Stimulated activated CD4-positive, alpha-beta T cell treated with anti-CD3 and anti-CD28 coated beads, Interleukin-1b, Interleukin-23, amount 100 ng/mL, for 4 hours (primary cell): ENCODE measurements at places on chromosomes 5 and 9.

DNA sequence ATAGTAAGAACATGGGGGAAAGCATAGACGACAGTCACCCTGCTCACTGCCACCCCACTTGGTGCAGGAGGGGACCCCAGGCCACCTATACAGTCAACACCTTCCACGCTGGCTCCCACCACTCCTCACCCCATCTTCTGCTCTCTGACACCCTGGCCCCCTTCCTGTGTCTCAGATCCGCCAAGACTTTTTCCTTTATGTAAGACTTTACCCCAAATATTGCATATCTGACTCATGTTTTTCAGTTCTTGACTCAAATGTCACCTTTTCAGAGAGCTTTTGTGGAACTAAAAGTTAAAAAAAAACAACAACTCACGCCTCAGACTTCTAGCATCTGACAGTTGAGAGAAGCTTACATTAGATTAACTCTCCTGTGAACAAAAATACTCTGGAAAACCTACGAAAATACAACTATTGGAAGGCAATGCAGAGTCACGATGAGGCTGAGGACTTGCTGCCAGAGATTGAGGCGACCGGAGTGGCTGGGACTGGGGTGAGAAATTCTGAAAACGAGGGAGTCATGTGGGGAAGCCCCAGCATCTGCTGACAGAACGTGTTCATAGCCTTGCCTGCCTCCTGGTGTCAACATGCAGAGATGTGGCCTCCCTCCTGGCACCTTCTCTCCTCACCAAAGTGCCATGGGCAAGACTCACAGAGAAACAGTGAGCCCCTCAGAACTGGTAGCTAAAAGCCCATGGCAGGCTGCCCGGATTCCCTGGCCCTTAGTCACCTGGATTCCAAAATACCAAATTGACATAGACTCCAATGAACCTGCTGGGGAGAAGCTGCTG, 22.4 kb upstream of the FCN2 start:
- no peak for DNase-seq

DNA sequence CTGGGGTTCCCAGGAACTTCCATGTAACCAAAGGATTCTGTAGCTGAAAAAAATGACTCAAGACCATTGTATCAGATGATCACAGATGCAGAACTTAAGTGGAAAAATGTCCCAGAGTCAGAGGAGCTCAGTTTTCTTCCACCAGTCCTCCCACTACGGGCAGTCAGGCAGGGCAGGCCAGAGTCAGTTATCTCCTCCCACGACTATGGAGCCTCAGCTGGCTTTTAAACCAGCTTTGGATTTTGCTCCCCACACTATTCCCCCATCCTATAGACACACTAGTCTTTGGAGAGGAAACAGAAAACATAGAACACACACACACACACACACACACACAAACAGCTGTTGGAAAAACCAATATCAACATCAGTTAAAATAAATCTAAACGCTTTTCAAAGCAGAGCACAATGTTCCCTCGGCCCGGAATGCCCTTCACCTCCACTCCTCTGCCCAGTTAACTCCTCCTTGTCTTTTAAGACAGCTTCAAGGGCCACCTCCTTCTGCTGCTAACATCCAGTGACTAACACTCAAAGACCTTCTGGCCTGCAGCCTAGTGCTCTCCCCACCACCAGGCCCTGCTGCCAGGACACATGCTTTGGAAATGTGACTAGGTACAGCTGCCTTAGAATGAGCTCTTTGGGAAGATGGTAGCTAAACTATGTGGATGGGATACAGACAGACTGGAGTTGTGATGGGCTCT, 56.8 kb downstream of the NIPAL4 start:
- no peak for DNase-seq

GRCh38 chr9:128702949-128703615, 779 bp downstream of the PKN3 start:
- DNase-seq: peak; percentile 39

DNA sequence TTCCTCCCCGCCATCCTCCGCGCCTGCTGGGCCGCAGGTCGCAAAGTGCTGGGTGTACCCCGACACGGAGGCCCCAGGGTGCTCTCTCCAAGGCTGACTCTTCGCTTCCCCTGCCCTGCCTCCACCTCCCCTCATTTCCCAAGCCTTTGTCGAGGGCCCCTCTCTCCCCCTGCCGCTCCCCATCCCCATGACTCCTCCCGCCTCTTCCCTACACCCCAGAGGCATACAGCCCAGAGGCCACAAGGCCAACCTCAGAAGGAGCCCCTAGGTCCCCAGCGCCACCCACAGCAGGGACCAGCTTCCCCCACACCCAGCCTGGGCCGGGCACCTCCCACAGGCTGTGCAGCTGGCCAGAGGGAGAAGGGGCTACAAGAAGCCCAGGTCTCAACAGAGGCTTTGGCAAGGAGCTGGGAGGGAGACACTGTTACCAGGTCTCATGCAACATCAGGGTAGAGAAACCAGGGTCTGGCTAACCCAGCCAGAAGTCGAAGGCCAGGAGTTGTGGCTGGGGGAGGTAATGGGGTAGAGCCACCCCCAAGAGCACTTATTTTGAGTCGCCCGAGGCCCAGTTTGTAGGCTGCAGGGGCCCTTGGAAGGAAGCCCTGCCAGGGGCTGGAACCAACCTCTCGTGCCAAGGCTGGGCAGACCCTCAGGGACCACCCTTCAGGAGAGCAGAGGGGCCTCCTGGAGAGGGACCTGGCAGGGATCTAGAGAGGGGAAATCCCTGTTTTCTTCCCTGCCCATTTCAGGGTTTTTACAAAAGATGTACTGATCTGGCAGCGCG, 24.5 kb upstream of the SARDH start:
- no peak for DNase-seq

- no peak for DNase-seq
Measured at GRCh38 chr5:78552729-78553342, 95.7 kb downstream of the LHFPL2 start.

- DNase-seq: no peak
Measured at GRCh38 chr5:135456238-135457099, 4.3 kb upstream of the TIFAB start.

- DNase-seq: no peak
Measured at GRCh38 chr9:38641985-38642864, 21.8 kb upstream of the ANKRD18A start.

DNA sequence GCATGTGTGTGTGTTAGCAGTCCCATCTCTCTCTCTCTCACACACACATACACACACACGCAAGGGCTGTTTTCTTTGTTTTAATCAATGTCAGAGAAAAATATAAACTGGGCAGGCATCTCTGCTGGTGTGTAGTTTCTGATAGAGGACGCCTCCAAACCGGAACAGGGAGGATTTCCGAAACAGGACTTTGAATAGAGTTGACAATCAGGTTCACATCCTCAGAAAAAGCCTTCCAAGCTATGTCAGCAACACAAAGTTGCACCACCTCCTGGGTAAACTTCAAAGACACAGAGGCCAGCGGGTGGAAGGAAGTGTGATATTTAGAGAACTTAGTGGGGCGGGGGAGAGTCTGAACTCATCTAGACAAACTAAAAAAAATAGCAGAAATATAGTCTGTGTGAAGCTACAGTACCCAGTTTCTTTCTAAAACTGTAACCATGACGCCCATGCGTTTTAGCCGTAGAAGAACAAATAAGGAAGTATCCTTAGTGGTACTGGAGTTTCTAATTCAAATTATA, 1.2 kb downstream of the ST8SIA4 start:
- peak; percentile 54 for DNase-seq

DNA sequence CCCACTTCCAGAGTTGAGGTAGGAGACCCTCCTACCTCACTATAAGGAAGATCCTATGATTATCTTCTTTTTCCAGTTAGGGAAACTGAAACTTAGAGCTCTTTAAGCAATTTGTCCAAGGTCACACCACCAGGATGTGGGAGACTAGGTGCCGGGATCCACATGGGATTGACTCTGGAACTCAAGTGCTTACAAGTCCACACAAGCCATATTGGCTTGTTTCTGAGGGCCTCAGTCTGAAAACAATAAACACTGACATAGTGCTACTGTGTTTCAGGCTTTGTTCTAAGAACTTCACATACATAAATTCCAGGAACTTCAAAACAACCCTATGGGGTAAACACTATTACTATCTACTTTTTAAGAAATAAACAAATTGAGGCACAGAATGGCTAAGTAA, 481.3 kb downstream of the ZSWIM6 start:
- DNase-seq: no peak

DNA sequence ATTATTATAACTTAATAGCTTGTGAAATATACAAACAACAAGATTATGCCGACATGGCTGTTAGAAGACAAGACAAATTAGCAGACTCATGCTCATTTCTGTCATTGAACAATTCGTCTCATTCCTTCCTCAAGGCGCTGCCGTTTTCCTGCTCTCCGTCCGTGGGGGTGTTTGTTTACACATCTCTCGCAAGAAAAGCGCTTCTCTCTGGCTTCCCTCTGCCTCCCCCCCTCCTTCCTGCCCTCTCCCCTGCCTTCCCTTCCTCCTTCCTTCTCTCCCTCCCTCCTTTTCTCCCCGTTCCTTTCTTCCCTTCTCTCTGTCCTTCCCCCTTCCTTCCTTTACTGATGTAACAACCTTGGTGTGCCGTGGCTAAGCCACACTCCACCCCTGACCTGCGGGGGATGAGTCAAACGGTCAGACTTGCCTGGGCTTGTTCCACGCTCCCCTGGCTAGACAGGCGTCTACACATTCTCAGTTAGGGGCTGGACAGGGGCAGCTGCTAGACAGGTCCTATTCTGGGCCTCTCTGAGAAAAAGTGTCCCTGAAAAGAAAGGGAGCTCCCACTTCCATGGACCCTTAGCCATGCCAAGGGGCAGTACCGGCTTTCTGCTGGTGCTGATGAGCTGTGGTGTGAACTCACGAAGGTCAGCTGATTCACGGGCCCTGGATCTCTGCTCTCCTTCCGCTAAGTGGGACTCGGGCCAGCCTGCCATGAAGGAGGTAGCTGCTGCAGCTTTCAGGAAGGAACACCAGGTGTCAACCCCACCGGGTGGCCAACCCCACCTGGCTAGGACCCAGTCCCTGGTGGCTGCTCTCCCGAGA, 32.0 kb upstream of the SPTLC1 start:
- no peak for DNase-seq

DNA sequence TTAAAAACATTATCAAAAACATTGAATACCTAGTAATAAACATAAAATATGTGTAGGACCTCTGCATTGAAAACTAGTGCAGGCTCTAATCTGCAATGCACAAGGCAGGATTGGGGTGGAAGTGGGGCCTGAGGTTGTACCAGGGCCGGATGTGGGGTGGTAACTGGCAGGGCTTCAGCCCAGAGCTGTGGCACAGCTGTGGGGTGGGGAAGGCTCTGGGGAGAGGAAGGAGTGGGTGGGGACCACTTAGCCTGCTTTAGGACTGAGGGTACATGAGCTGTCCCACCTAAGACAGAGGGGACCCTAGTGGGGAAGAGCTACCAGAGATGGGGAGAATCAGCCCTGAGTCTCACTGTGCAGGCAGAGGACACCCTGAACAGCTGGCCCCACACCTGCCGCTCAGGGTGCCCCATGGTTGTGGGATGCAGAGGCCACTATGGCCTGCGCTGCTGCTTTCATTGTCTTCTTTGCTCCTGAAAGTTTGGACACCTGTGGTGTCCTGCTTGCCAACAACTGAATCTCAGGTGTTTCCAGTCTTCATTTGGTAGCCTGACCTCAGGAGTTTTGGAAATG, 311.4 kb downstream of the TLE4 start:
- DNase-seq: peak; percentile 4

DNA sequence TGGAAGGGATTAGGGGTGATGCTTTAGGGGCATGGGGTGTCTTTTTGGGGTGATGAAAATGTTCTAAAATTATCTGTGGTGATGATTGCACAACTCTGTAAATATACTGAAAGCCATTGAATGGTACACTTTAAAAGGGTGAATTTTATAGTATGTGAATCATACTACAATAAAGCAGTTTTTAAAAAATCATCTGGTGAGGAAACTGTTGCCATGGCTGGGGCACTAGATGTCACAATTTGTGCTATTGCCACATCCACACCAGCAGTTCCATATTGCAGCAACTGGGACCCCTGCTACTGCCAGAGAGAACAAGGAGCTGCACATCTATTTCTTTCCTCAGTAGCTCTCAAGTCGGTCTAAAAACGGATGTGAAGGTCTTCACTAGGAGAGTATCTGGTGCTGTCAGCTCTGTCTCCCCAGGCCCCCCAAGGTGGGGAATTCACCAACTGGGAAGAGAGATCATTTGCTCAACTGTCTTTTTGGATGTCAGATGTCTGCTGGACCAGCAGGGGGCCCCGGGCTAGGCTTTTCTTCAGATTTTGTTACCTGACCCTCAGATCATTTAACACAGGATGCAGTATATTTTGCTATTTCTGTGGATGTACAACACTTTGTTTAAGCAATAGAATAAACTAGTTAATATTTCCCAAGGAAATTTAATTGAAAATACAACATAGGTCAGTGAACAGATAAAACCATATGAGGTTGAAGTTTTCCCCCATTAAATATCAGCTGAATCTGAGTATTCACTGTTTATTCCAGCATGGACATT, 13.2 kb downstream of the CMYA5 start:
- DNase-seq: peak; percentile 19
